ENCODE measurements at places on chromosomes 7 and 10. TPM values are rescaled to one million over a fixed set of nuclear protein-coding genes. Genes with fewer than 3 reads are reported as not detected.

The ABI1 gene
- total RNA-seq: 37.4 TPM

The AMPH gene
- total RNA-seq: 2.8 TPM

The GJD4 gene
- total RNA-seq: not detected

The IDI2 gene
- total RNA-seq: not detected

The PHYHIPL gene
- total RNA-seq: not detected

- no peak for DNase-seq
Measured at GRCh38 chr7:46814516-46815250, 767.2 kb downstream of the TNS3 start.

DNA sequence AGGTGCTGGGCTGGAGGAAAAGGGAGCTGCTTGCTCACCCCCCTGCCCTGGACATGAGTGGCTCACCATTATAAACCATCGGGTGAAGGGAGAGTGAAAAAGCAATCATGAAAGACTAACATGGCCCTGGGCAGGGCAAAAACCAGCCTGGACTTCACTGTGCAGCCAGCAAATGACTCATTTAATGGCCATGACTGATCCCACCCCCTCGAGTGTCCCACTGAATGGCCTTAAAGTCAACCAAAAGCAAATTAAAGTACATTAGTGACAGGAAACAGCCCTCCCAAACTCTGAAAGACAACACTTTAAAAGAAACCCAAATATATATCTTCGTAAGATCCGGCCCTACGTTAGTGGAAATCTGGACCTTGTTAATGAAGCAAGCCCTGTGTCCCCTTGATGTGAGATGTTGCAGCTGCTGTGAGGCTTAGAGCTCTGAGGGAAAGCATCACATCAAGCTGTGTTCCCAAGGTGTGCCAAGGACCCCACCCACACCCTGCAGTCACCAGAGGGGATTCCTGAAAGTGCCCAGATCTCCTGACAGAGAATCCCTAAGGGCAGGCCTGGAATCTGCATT is 31.2 kb downstream of the ADCYAP1R1 start:
- no peak for DNase-seq

GRCh38 chr10:76839276-76839675 is 798.3 kb downstream of the KCNMA1 start:
- DNase-seq: no peak

DNA sequence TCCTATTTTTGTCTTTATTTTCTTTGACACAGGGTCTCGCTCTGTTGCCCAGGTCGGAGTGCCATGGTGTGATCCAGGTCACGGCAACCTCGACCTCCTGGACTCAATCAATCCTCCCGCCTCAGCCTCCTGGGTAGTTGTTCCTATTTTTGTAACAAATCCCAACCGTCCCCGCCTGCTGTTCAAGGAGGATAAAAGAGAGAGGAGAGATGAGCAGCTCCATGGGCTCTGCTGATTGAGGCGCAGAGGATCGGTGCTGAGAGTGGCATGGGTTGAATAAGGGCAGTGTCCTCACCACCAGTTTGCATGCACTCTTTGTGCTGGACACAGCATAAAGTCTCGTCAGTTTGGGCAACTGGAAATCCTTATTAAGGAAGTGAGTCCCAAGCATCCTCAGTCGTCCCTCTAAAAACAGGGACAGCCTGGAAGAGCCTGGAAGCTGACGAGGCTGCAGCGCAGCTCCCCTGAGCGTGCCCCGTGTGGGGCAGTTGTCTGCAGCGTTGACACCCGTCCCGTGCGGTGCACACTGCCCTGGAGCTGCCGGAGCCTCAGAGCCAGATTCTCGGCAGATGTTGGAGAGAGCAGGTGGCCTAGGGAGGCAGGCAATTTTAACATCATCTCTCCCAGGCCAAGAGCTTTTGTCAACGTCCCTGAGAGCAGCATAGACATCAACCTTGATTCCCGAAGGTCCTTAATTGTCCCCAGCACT is 404.2 kb upstream of the RNF32 start:
- DNase-seq: no peak

GRCh38 chr7:112266141-112266540 is 59.6 kb downstream of the ZNF277 start:
- DNase-seq: no peak

Measured in H7 (cell line).